Bronchial epithelial cell (primary cell): ENCODE measurements at places on chromosomes 11 and 22. TPM values are rescaled to one million over a fixed set of nuclear protein-coding genes. Genes with fewer than 3 reads are reported as not detected.

The SLC22A6 gene
- not detected in 2 replicates for total RNA-seq

DNA sequence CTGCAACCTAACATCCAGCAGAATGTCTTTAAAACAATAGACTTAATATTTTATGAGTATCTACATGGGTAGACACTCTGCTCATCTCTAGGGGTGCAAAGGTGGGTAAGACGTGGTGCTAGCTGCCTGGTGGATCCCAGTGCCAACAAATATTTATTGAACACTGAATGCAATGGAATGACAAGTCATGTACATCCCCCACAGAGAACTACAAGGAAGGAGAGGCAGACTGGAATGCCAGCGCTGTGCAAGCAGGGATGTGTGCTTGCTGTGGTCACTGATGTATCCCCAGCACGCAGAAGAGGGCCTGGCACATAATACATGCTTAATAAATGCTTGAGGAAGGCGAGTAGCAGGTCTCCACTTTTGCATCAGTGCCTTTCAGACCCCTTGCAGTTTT lies 61.9 kb downstream of the CD6 start:
- DNase-seq, result no peak

The CREB3L1 gene
- total RNA-seq, result 0.13 and 0.53 TPM in 2 replicates

GRCh38 chr11:65013888-65014725 lies at the start of gene ARL2:
TSS of gene ARL2 (plus strand) at chr11:65014160. CDS start at chr11:65014208, 48 bp downstream.
- peak; percentile 66 for DNase-seq

GRCh38 chr11:124879493-124880289 lies 14.5 kb downstream of the ROBO3 start:
- DNase-seq, result no peak

The ADM gene
- 169 and 210 TPM in 2 replicates for total RNA-seq

The TSPAN18 gene
- not detected in 2 replicates for total RNA-seq

The MRPL23 gene
- total RNA-seq, result 97.7 and 125 TPM in 2 replicates

The ASRGL1 gene
- 0.13 and 0.53 TPM in 2 replicates for total RNA-seq

The SCGB1C1 gene
- total RNA-seq, result not detected in 2 replicates

The CFAP300 gene
- total RNA-seq, result 4.7 and 8.7 TPM in 2 replicates

The TRPM5 gene
- total RNA-seq, result not detected in 2 replicates

The OR5P2 gene
- not detected in 2 replicates for total RNA-seq

DNA sequence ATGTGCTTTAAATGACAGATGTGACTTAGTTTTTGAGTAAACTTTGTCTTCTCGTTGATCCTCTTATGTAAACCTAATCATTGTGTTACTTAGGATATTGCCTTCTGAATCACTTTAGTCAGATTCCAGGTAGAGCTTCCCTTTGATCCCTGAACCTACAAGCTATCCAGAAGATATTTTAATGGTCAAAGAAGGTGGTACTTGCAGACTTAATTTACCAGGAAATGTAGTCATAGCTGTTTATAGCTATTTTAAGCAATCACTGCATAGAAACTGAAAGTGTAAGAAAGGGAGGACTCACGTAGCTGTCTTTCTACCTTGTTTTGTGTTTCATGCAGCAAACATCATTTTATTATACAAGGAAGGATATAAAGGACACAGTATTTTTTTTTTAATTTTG lies 189.5 kb downstream of the DDX10 start:
- DNase-seq, result peak; percentile 36

The CNIH2 gene
- total RNA-seq, result not detected in 2 replicates

DNA sequence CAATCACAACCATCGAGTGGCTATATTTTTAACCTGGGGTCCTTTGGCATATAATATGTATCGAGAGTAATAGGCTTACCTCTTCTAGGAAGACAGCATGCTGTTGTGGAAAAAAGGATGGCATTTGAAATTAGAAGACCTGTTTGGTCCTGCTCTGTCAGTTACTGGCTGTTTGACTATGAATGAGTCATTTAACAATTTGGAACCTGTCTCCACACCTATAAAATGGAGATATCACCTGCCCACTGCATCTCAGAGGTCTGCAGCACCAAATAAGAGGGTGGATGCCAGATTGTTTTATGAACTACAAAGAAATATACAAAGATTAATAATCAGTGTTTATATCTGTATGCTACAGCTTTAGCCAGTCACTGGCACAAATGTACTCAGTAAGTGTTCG lies 60.8 kb downstream of the SLC25A17 start:
- peak; percentile 85 for DNase-seq
